ENCODE measurements at places on chromosomes 7 and 10.

- no peak for DNase-seq
Measured at GRCh38 chr7:105800442-105800841, 76.0 kb downstream of the ATXN7L1 start.

DNA sequence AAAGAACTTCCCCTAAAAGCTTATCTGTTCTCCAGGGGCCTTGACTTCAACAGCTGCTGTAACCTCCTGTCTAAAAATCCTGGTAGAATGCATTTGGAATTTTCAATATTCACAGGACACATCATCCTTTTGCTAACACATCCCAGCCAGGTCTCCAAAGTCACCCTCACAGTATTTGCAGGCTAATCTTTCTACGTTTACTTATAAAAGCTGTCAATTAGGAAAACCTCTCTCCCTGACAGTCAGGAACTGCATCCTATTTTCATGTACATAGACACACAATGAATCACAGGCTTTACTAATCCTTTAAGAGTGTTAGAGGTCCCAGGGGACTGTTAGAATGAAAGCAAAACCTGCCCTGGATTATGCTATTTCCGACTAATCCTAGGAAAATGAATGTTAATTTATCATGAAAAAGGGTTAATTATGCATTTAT is 102.2 kb downstream of the GFRA1 start:
- no peak for DNase-seq

GRCh38 chr10:49751216-49751615 is 10.9 kb downstream of the OGDHL start:
- no peak for DNase-seq

DNA sequence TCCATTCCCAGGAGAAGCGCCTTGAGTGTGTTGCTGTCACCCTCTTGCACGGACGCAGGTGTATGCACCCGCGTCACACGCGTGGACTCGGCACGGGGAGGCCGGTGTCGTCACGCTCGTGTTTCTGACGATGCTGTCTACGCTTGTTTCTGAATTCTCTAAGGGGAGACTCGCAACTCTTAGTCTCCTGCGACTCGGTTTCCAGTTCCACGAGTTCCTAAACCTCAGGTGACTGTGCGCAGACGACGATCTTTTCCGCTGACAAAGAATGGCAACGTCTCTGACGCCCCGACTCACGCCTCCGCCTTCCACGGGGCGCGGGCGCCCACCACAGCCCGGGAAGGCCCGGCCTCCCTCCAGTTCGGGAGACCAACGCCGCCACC is 579 bp downstream of the IDI1 start:
- no peak for DNase-seq

Data from endodermal cell (in vitro differentiated cells).